ENCODE measurements at places on chromosomes 5 and 9.
A peak's percentile ranks its signal among the peaks of the same experiment; 100 is the strongest.

DNA sequence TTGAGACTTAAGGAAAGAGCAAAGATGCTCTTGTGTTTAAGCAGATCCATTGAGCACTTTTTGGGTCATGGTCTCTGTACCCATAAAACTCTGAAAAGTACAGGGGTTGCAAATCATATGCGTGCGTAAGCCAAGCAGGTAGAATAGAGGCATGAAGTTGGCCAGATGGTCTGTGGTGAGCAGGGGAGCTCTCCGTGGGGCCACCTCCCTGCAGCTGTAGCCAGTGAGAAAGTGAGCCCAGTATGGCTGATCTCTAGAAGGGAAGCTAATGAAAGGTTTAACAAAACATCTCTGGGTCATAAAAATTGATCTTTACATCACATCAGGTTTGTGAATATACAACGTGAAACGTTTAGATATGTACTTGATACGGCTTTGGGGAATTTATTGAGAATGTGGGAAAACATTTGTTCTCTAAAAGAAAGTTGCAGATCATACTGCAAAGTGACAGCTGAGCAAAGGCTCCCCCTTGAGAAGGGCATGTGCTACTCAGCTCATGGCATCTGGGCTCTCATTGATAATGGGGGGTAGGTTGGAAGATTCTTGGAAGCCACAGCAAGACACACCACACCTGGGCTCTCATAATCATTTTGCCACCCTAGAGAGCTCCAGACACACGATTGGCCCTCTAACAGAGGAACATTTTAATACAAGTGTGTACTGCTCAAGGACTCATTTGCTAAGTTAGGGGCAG is 30.6 kb downstream of the SH3GL2 start:
- DNase-seq = no peak

GRCh38 chr9:33404788-33405362 is 2.5 kb upstream of the AQP7 start:
- no peak for DNase-seq

DNA sequence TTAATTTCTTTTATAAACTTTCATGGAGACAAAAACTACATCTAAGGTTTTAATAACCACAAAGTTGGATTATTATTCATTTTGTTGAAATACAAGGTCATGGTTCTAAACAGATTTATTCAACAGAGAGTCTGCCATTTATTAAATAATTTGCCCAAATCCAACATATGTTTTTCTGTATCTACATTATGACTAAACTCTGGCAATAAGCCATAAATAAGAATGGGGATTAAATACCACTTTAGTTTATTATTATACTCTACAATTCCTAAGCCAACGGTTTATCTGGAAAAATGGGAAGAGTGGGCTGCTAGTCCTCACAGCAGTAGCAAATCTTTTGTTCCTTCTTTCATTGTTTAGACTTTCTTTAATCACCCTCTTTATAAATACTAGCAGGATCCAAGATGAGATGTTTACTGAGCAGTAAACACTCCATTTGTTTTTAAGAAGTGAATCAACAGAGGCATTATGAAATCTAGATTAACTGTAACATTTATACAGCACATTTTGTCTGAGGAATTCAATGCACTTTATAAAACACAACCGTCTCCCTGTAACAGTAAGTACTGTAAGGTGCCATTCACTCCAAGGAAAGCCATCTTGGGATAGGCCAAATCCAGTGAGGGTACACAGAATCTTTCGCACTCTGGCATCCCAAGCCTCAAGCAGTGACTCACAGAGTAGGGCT is 89.7 kb downstream of the DROSHA start:
- no peak for DNase-seq

DNA sequence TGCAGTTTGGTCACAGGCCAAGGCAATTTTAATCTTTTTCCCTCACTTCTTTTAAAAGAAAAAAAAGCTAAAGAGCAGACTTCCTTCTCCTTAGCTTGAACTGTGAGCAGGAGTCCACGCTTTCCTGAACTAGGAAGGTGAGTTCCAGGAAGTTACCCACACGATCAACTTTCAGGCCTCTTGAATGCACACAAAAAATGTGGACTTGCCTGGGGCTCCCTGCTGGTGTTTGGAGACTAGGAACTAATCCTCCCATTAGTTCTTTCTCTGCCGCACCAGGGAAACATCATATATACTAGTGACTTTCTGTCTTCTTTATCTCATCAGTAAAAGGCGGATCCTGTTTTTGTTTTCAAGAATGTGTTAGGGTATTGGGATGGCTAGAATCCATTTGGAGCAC is 240.0 kb downstream of the GOLPH3 start:
- DNase-seq = no peak

DNA sequence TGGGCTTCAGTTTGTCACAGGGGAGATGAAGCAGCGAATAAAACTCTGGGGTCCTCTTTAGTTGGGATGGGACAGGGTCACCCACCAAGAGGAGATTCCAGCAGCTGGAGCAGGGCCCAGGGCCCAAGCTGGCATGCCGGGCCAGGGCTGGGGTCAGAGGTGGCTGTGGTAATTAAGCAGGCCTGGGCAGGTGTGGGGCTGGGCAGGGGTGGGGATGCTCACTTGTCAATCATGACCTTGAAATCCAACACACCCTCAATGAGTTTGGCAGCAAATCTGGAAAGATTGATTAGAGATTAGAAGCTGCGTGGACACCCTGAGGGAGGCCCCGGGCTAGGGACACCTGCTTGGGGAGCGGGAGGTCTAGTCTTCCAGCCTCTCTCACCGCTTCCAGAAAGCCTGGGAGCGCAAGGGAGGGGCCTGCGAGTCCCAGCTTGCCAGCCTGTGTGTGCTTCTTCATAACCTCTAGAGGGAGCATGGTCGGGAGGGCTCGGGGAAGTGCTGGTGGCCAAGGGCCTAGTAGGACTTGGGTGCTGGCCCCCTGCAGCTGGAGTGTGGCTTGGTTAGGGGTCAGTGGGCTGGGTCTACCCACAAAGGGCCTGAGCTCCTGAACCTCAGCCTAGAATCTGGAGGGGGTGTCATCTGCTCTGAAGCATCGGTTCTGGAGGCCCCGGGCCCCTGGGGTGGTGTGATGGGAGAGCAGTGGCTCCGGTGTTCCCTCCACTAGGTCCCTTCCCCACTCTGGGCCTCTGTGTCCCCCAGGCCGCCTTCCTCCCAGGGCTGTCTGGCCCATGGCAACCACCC is 7.6 kb downstream of the CRAT start:
- no peak for DNase-seq

- DNase-seq = no peak
Measured at GRCh38 chr5:22998774-22999173, 145.6 kb upstream of the CDH12 start.

DNA sequence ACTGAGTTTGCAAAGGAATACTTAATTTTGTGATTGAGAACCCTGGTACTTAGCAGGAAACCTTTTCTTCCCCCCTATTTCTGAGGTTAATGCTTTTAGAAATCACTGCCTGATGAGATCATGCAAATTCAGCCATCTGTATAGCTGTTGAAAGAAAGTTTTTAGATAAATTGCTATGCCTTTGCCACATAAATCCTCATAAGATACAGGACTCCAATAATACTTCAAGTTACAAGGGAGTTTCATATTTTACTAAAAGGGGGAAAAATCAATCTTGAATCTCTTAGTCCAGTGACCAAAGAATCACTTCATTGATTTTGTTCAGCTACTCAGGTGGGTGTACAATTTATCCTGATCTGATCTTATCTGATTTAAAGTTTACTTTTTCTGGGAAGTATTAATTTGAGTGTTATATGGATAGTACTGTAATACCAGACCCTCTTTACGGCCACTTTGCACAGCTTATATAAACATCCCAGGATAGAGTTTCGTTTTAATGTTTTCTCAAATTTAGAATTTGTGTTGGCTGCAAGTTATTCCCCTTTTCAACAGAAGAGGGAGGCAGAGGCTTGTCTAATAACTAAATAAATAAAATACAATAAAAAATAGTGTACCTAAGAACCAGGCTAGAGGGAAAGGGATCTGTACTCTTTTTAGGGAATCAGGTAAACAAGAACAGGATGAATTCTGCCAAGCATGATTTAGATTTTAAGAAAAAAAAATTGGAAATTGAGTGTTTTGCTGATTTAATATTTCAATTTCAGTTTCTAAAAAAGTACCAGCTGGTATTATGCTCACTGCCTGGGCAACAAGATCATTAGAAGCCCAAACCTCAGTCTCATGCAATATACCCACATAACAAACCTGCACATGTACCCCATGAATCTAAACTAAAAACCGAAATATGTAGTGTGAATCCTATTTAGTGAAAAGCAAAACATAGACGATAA is 69.1 kb downstream of the PSAT1 start:
- no peak for DNase-seq

DNA sequence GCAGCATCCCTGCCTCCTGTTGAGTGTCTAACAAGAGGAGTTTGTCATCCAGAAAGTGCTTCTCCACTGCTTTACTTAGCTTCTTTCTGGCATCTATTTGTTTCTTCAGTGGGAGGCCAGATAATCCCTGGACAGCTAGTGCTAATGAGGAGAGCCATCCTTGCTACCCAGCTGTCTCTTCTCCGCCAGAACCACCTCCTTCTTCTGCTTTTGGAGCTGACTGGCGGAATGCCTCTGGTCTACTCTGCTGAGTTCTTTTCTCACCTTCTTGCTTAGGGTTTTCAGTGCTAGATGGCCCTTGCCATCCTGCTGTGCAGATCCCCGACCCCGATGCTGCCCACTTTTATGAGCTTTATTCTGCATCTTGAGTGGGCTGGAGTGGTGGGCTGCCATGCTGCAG is 145.8 kb downstream of the GPBP1 start:
- no peak for DNase-seq

DNA sequence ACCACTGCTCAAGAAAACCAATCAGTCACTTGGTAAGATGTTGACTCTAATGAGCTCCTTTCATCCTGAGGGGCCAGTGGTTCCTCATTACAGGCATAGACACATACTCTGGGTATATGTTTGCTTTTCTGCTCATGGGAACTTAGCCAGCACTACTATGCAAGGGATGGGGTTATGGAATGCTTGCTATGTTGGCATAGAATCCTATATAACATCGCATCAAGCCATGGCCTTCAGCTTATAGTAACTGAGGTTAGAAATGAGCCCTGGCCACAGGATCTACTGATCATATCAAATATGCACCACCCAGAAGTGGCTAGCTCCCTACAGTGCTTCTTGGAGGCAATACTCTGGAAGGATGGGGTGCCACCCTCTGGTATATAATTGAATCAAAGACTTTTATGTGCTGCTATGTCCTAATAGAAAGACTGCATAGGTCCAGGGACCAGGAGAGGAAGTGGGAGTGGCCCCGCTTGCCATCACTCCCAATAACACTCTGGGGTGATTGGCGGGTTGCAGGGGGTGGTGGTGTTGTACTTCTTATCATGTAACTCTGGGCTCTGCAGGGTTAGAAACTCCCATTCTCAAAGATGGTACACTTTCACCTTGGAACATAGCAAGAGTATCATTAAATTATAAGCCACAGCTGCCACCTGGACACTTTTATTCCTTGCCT is 70.3 kb downstream of the ZNF366 start:
- DNase-seq = no peak

DNA sequence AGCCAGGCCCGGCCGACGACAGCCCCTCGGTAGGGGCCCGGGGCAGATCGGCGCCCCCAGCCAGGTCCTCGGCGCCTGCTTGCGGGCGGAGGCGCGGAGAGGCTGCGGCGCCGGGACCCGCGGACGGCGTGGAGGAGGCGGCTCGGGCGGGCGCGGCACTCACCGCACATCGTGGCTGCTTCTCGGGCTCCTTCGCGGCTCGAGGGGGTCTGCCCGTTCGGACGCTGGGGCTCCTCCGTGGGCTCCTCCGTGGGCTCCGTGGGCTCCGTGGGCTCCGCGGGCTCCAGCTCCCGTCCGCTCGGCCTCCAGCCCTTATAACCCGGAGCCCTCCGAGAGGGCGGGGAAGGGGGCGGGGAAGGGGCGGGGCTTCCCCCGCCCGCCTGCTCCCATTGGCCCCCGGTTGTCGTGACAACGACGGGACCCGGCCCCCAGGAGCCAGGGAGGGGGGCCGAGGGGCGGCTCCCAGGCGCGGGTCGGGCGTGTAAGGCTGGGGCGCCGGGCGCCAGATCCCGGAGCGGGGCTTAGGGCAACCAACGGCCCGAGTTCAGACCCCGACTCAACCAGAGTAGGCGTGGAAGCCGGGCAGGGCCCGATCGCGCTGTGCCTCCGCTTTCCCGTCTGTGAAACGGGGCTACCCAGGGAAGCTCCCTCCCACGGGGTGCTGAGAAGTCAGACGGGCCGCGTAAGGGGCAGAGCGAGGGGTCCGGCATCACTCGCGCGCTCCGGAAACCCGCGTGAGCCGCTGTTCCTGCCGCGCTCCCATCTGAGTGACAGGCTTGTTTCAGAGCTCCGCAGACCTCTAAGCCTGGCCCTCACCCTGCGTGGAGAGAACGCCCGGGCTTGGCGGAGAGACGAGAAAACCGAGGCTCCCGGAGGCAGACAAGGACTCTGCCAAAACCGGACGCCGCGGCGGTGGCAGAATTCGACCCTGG is at the start of gene GFPT2:
Gene GFPT2, minus strand, starts transcription at position 289 of the 932 bp plus-strand sequence. Its CDS starts 119 bp downstream, at position 170.
- peak; percentile 32 for DNase-seq

DNA sequence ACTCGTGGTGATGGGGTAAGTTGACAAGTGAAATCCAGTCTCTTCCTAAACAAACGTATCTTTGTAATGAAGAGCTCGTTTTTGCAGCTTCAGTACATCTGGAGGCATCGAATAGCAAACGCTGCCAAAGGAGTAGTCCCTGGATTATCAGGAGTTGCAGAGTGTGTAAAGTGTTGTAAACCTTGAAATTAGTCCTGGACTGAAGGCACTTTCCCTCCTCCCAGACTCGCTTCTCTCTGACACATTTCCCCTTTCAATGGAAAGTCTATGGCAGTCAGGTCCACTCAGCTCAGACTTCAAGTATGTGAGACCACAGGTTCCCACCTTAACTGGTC is 1.5 kb upstream of the PBX3 start:
- DNase-seq = no peak

DNA sequence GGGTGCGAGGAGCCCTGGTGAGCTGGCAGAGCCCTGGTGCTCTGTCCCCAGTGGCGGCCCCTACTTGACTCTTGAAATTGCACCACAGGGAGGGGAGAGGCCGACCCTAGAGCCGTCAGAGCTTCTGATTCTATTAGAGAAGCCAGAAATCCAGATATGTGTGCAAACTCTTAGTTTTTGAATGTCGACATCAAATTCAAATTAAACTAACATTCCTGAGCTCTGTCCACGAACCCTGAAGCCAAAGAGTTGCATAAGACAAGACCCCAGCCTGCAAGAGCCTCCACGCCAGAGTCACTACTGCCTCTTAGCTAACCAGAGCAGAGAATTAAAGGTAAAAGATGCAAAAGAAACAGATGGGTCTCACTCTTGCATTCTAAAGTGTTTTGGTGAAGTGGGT is 29.8 kb upstream of the MSX2 start:
- no peak for DNase-seq

GRCh38 chr9:15722888-15723287 is 170.0 kb downstream of the CCDC171 start:
- DNase-seq = no peak
